ENCODE measurements at places on chromosomes 4 and X.

DNA sequence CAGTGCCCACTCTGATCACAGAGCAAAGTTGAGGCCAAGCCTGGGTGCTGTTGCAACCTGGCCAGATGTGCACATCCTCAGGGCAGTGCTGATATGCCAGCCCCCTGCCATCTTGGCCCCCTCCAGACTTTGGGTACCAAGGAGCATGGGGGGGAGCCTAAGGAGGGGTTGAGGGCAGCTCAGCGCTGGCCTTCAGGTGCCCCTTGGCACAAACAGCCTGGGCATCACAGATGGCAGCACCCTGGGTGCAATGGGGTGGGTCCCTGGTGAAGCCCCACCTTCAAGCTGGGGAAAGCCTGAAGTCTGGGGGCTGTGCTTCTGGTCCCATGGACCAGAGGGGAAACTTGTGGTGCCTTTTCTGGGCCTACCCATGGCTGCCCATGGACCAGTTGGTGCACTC is 163.0 kb downstream of the FAM47A start:
- no peak for DNase-seq

GRCh38 chr4:163111588-163111987 is 55.1 kb downstream of the NAF1 start:
- no peak for DNase-seq

DNA sequence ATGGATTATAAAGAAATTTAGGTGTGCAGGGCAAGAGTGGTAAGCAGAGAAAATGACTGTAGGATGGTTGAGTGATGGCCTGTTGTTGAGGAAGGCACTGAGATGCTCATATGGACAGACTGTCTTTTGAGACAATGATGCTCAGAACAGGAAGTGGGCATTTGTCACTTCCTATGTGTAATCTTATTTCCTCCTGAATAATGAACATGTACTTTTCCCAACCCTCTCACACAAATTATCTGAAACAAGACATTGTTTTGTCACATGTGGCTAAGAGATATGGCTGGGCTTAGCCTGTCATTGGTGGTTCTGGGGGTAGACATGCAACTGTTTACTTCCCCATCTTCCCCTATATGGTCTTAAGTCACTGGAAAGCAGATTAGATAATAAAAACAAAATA is 240.5 kb downstream of the CFAP47 start:
- no peak for DNase-seq

DNA sequence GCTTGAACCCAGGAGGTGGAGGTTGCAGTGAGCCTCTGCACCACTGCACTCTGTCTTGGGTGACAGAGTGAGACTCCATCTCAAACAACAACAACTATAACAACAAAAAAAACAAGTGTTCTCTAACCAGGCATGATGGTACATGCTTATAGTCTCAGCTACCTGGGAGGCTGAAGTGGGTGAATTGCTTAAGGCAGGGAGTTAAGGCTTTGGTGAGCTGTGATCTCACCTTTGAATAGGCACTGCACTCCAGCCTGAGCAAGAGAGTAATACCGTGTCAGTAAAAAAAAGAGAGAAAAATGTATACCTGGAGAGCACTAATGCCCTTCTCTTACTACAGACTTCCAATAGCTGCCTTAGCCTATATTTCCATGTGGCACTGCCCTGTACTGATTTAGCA is 18.9 kb upstream of the USP9X start:
- DNase-seq: no peak

DNA sequence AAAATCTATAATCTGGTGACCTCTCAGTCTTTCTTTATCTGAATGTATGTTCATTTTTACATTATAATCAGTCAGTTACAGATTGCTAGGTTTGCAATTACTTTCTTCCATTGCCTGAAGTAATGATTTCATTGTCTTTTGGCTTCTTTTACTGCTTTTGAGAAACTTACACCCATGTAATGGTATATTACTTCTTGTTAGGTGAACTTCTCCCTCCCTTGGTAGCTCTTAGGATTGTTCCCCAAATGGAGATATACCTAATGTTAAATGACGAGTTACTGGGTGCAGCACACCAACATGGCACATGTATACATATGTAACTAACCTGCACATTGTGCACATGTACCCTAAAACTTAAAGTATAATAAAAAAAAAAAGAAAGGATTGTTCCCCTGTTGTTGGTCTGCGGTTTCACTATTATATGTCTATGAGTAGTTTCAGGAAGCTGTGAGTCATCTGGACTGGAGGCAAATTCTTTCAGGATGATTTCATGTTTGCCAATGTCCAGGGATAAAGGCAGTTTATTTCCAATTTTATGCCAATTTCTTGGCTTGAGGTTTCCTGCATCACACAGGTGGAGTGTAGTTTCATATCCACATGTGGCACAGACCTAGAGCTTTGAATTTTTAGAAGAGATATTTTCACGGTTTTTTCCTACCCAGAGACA is 21.8 kb downstream of the SPANXC start:
- peak; percentile 31 for DNase-seq

DNA sequence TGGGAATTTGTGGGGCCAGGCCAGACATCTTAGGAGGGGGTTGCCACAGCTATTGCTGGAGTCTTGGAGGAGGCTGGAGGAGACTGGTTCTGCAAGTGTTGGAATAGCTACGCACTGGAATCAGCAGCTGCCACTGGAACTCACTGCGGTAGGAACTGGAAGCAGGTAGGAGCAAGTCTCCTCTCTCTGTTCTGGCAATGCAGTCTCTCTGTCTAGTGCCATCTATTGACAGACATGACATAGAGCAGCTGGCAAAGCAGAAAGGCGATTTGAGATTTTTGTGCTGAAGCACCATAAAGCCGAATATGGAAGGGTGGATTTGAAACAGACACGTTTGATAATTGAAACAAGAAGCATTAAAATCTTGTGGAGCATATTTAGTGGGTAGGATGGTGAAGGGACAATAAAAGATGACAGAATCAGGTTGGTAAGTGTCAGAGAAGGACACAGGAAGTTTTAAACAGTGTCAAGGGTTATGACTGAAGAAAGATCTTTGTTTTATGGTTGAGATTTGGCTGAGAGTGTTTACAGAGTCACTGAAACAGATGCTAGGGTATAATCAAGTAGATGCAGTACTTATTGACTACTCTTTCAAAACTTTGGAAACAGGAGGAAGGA is 23.5 kb upstream of the SYNPO2 start:
- no peak for DNase-seq

DNA sequence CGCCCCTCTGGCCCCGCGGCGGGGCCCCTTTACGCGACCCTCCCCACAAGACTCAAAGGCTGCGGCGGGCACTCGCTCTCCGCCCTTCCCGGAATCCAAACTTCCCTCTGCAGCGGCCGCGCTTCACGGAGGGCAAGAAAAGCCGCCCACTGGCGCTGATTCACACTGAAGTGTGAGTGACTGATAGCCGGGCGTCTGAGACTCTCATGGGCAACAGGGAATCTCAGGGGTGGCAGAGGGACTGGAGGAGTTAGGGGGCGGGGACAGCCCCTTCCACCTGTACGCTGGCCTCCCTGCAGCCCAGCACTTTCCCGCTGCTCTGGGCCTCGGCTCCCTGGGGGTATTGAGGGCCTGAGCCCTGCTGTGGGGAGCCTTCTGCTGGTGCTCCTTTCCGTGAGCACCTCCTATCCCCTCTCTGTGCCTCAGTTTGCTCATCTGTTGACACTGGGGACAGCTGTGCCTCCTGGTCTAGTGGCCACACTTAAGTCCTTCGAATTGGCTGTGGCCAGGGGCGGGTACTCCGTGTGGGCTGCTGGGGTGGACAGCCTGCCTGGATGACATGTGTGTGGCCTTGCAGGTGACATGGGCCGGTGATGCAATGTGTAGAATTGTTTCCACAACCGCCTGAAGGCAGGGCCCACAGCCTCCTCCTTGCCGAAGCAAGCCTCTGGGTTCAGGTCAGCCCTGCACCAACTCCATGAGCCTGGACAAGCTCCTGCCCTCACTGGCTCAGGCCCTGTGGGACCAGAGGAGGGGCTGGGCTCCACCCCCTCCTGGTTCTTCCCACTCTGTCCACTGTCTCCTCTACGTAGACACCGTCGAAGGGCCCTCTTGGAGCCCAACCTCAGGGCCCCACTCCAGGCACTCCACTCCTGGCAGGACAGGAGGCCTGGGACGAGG is 951 bp downstream of the SH3BP2 start:
- peak; percentile 63 for DNase-seq

GRCh38 chr4:1327526-1328266 is 19.3 kb upstream of the UVSSA start:
- DNase-seq: no peak

DNA sequence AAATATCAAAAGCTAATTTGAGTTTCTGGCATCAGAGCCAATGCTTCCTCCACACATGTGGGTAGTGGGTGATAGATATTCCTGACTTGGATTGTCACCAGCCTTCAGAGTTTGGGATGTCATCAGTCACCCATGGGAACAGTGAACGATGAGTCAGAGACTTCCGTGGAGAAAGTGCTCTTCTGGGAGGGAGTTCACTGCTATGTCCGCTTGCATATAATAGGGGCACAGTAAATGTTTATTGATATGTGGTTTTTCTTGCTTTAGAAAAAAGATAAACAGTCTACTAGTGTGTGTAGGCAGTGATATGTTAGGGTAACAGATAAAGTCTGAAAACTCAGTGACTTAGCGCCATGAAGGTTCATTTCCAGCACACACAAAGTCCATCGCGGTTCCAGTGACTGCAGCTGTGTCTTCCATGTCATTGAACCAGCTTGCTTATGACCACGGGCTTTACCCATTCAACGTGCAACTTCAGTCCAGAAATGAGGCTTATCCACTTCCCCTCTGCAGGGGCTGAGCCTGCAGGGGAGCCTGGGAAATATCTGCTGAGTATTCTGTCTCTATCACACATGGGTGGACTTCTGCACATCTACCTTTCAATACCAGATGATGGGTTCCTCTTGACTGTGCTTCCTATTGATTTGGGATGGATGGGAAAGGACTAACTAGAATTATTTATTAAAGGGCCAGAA is 87.7 kb upstream of the WWC2 start:
- no peak for DNase-seq

GRCh38 chr4:169437299-169438047 is 166.7 kb upstream of the SH3RF1 start:
- no peak for DNase-seq

GRCh38 chrX:418927-419729 is 32.4 kb upstream of the PPP2R3B start:
- no peak for DNase-seq

- no peak for DNase-seq
Observed at GRCh38 chrX:25544641-25545040, 528.9 kb upstream of the ARX start.

GRCh38 chr4:80069837-80070731 is 2.9 kb downstream of the ANTXR2 start:
- no peak for DNase-seq

GRCh38 chrX:139484591-139484990 is 45.9 kb upstream of the F9 start:
- DNase-seq: no peak

GRCh38 chr4:181685461-181685860 is 557.7 kb upstream of the TENM3 start:
- peak; percentile 11 for DNase-seq

GRCh38 chrX:27519226-27519625 is 56.1 kb upstream of the PPP4R3C start:
- no peak for DNase-seq

GRCh38 chrX:40054793-40055192 is 43.0 kb downstream of the BCOR start:
- DNase-seq: no peak

DNA sequence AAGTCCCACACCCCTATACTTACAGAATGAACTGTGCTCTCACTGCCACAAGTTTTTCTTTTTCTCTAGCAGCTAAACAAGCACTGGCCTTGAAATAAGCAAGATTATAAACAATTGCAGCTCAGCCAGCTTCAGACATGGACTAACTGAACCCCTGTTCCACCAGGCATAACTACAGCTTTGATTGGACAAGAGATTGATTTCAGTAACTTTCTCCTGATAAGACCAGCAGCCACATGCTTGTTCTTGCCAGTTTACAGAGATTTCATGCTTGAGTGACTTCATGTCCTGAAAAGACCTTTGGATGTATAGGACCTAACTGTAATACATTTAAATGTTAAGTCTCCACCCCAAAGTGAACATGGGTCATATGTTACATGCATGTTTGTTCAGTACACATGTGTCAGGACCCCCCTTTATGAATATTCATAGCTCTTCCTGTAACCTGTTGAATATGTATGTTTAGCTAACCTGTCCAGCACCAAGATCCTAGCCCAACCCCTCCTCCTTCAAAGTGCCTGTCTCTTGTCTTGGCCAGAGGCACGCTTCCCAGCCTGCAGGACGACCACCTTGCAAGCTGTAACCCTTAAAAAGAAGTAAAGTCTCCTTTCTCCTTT is 27.9 kb downstream of the ZNF275 start:
- DNase-seq: no peak

GRCh38 chr4:4694296-4694772 is 152.5 kb upstream of the STX18 start:
- peak; percentile 16 for DNase-seq

DNA sequence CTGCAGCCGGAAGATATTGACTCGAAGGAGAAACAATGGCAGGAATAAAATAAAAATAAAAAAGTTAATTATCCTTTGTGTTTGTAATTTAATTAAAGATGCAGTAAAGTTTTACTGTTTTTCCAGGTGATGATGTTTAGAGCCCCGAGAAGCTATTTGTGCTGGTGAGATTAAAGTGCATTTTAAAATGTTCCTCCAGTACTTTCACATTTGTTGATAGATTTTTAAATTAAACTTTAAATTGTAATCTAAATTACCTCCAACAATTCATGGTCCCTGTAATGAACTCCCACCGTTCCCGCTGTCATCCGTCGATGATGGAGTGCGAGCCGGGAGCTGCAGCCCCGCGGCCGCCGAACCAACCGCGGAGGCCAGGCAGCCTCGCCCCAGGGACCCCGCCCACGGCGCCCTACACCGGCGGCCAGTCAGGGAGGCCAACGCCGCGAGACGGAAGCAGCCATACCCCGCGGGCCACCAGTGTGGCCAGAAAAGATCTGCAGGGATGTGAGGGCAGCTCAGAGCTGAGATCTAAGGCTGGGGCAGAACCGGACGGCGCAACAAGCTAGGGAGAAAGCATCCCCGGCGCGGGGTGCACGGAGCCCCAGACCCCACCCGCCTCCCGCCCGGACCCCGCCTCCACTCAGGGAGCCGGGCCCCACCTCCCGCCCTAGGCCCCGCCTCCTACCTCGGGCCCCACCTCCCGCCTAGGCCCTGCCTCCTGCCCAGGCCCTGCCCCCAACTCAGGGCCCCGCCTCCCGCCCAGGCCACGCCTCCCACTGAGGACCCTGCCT is 104.0 kb downstream of the FAM53A start:
- peak; percentile 87 for DNase-seq

- DNase-seq: no peak
Observed at GRCh38 chr4:155597933-155598451, 68.7 kb upstream of the GUCY1A1 start.

DNA sequence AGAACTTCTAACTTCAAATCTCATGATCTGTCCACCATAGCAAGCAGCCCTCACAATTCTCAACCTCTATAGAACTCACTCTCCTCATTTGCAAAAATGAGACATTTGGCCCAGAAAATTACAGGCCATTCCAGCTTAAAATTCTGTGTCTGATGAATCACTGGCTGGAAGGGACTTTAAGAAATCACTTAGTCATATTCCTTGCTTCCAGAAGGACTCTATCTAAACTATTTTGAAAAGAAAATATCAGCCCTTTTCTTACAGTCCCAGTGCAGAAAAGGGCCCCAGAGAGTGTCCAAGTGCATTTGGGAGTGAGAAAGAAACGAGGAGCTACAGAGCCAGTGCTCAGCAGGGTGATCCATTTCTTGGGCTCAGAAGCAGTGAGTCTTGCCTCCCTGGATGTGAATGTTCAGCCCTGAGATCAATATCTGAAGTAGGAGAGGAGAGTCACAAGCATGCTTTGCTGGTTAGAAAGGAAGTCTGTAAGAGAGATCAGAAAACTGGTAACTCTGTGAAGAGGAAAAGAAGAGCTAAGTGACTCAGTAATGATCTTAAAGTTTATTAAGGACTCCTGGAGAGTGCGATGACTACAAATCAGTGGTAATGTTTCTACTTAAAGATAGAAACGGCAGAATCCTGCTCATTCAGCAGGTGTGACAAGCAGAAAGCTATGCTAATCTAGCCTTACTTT is 139.8 kb downstream of the PALLD start:
- peak; percentile 37 for DNase-seq

Data from MG63 (cell line).